ENCODE measurements at places on chromosomes 3 and 15.

DNA sequence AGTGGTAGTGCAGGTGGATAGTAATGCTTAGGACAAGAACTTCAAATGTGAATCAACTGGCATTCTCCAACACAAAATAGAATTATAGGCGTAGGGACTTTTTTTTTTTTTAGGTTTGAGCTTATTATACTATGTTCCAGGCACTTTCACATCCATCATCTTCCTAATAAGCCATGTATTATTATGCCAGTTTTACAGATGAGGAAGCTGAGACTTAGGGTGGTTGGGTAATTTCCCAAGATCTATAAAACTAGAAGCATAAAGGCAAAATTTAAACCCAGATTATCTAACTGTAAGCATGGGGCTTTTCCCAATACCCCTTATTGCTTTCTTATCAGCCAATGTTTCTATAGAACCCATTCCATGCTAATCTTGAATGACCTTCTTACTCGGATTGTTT lies 75.1 kb upstream of the ETV5 start:
- no peak for DNase-seq

- DNase-seq = no peak
Observed at GRCh38 chr3:149077628-149078027, 8.7 kb downstream of the HLTF start.

- DNase-seq = no peak
Observed at GRCh38 chr3:147493666-147494065, 84.5 kb downstream of the ZIC1 start.

- DNase-seq = no peak
Observed at GRCh38 chr3:62672988-62673313, 202.3 kb downstream of the CADPS start.

GRCh38 chr3:73600293-73600938 lies 24.3 kb downstream of the PDZRN3 start:
- no peak for DNase-seq

GRCh38 chr3:36366308-36366707 lies 14.0 kb upstream of the STAC start:
- no peak for DNase-seq
